LHCN-M2 (cell line): ENCODE measurements at places on chromosomes 4 and X.
A peak's percentile ranks its signal among the peaks of the same experiment; 100 is the strongest.

DNA sequence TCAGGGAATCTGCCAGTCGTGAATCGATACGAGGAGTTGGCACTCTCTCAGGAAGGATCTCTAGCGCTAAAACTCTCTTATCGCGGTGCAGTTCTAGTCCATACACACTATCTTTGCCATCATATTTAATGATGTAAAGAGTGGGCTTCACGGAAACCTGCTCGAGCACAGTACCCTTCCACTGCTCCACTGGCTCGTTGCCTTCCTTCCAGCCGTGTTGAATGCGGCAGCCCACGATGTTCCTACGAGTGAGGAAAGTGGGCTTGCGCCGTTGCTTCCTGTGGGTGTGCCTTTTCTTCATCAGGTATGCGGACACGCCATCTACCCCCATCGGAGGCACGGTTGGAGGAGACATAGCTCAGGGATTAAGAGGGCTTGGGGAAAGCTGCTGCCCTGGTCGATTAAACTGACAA, 661 bp downstream of the SPIN4 start:
- peak; percentile 17 for DNase-seq

DNA sequence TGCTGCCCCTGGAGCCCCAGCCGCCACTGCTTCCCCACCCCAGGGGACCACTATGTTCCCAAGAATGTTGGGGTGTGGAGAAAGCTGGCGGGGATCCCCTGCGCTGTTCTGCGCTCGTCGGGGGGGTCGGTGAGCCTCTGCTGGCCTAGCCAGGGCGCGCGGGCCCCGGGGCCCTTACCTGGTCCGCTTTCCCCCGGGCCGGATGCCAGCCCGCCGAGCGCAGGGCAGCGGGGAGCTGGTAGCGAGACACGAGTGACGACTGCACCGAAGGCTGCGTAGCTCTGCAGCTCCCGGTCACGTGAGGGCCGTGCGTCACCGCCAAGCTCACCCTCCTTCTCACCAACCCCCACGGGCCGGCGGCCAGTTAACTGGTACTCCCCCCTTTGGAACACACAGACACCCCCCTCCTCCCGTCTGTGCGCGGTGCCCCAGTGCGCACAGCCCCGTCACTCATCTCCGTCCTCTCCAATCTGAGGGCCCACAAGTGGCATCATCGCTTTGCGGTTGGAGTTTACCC, at the start of gene BEX1:
Gene BEX1, minus strand, starts transcription at position 254 of the 517 bp plus-strand sequence. CDS start 897 bp downstream, outside the sequence.
- peak; percentile 27 for DNase-seq

DNA sequence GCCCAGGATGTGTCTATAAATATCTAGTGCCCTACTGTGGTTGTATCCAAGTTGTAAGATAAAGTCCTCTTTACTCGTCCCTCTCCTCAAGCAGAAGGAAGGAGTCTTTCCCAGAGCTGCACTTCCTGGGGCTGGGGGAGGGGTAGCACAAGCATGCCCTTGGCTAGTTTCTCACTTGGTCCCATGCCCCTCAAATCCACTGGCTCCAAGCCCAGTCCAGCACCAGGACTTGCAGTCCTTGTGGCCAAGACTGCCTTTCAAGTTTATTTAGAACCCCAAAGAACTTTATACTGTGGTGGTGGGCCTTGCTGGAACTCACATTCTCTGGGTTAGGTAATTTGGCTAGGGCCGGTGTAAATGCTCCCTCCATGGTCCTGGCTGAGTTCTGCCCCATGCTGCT, 43.2 kb upstream of the SLC10A4 start:
- DNase-seq: no peak

DNA sequence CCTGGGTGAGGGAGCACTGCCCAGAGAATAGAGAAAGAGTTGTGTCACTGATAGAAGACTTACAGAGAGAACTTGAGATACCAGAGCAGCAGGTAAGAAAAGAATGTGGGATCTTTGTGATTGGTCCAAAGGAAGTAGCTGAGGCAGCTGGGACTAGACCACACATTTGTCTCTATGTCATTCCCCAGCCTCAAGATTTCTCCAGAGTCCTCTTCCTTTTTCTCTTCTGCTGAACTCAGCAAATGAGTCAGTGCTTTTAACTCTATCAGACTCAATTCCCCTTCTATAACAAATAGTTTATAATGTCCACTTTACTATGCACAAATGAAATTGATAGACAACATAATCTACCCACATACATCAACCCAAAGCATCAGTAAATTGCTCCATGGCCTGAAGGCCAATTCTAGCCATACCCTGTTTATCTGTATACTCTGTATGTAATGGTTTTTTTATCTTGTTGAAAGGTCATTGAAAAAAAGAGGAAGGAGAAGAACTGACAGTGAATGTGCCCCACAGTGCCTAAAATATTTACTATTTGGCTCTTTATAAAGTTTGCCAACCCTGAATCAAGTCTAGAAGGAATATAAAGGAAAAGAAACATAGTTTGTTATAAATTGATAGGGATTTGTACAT, 38.2 kb downstream of the ETDC start:
- no peak for DNase-seq

GRCh38 chr4:110005461-110006056, 92.9 kb downstream of the EGF start:
- DNase-seq: peak; percentile 64

- no peak for DNase-seq
These were observed 123.0 kb downstream of the ENPP6 start for GRCh38 chr4:184094532-184095159.

GRCh38 chr4:83269256-83269655, 15.3 kb downstream of the COQ2 start:
- no peak for DNase-seq

GRCh38 chr4:38759113-38759789, 23.5 kb downstream of the TLR10 start:
- peak; percentile 51 for DNase-seq

- DNase-seq: no peak
These were observed 48.9 kb downstream of the ING2 start for GRCh38 chr4:183553601-183554345.

GRCh38 chrX:148984238-148984637, 483.8 kb downstream of the AFF2 start:
- no peak for DNase-seq

DNA sequence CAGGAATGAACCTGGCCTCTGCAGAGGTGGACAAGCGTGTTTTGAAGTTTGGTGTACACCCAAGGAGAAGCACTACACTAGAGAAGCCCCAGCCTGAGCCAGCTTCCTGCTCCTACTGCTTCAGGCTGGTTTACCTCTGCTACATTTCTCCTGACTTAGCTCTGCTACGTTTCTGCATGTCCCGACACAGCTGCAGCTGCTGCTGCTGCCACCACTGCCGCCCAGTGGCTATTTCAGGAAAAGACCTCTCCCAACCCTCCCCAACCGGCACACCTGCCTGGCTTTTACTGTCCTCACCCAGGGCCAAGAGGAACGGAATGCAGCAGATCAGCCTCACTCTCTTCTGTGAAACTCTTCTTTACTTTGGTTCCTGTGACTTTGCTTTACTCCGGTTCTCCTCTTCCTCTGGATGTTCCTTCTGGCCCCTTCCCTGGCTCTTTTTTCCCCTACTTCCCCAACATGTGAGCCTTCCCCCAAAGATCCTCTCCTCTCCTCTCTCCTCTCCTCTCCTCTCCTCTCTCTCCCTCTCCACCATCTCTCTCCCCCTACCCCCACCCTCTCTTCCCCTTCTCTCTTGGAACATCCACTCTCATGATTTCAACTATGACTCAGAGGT, 3.1 kb upstream of the P2RY4 start:
- peak; percentile 5 for DNase-seq

GRCh38 chr4:121307445-121308327, 73.1 kb downstream of the QRFPR start:
- DNase-seq: peak; percentile 34

DNA sequence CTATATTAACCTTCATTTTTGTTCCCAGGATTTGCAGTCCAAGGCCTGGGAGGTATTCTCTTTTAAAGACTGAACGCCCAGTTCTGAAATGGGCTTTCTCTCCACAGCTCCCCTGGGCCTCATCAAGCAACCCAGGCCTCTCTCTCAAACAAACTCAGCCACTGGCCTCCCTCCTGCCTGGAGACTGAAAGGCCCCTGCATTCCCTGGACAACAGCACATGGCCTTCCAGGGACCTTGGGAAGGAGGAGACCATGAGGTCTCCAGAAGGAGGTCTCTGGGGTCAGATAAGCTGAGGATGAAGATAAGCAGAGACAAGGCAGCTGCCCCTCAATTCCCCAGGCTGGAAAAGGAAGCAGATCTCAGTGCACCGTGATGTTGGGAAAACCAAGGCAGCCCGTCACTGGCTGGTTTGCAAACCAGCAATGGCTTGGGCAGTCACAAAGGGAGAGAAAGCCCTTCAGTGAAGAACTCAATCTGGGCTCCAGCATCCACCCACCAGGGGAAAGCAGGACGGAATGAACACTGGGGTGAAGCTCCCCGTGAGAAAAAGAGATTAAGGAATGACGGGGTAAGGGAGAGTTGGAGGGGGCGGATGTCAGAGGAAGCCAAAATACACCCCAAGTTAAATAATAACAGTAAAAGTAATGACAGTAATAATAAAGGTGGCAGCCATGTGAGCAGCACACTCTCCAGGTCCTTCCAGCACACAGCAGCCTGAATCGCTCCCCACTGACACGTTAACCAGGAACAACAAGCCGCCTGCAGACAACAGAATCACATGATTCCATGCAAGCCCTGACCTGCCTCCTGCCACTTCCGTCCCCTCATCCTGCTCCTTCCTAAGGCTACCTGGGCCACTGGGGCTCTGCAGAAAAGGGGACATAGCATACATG, 22.3 kb downstream of the AMOT start:
- DNase-seq: no peak

DNA sequence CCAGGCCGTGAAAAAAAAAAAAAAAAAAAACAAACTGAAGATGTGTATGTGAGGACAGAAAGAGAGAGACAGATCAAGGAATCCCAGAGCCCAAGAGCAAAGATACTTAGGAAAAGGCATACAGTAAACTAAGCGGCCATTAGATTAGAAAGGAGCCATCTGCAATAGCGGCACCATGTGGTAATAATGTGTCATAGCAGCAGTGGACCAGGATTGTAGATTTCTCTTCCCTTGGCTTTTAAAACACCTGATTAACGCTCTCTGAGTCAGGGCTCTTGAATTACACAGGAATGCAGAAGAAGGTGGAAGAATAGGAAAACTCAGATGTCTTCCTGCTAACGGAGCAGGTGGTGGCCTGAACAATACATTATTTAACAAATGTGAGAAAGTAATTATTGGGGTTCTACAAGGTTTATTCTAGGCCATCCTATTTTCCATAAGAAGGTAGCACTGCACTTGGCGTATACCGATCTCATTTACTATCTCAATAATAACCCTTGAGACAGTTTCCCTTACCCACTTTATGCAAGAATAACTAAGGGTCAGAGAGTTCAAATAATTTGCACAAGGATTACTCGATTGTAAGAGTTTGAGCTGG, 182.7 kb downstream of the KCNIP4 start:
- peak; percentile 49 for DNase-seq

GRCh38 chr4:37439809-37440474, 195.4 kb downstream of the NWD2 start:
- DNase-seq: no peak

DNA sequence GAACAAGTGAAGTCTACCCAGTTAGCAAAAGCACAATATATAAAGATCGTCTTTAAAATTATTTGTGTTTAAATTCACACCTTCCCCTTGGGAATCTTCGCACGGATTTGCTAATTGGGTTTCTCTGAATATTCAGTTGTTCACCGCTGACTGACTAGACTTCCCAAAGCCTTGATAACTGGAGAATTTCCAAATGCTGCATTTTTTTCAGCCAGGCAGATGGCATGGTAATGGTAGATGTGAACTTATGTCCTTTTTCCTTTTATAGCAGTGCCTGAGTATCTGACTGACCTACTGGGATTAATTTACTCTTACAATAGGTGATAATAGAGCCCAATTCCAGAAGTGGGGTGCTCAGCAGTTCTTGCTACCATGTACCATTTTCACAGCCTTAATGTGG, 548.1 kb downstream of the PACRGL start:
- no peak for DNase-seq

DNA sequence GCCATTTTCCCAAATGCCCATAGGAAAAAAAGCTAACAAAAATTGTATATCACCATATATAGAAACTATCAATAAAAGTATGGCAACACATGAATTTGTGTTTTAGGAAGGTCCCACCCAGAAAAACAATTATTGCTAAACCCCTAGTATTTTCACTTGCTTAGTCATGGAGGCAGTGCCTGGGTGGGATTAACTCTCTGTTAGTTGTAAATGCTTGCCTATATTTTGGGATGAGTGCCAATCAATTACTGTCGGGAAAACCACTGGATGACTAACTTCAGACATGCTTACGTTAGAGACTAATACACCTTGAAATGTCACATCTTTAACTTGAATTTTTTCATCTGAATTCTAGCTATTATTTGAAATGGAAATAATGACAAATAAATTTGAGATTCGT, 33.9 kb downstream of the TMPRSS11A start:
- DNase-seq: peak; percentile 35

GRCh38 chrX:139058831-139059495, 347.4 kb upstream of the FGF13 start:
- peak; percentile 76 for DNase-seq

DNA sequence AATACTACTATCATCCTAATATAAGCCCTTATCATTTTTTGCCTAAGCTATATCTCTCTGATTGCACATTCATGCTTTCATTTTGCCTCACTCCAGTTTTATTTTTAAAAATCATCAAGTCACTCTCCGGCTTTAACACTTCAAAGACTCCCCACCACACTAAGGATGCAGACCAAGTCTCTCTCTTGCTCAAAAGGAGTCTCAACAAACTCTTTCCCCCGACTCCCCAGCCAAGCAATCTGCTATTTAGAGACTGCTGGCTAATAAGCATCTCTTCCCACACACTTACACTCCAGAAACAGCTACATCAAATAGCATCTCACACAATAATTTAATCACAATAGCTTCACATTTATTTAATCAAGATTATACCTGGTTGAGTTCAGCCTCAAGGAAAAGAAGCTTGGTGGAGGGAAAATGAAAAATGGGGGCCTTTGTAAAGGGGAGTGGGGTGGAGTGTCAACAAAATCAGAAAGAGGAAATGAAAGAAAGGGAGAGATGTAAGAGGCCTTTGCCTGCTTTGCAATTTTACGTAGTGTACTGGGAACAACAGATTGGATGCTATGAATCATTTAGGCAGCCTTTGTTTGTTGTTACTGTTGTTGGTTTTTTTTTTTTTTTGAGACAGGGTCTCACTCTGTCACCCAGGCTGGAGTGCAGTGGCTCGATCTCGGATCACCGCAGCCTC, 104.1 kb upstream of the MCF2 start:
- DNase-seq: no peak

- DNase-seq: peak; percentile 26
These were observed 45.5 kb downstream of the FAM9B start for GRCh38 chrX:8988446-8988845.

DNA sequence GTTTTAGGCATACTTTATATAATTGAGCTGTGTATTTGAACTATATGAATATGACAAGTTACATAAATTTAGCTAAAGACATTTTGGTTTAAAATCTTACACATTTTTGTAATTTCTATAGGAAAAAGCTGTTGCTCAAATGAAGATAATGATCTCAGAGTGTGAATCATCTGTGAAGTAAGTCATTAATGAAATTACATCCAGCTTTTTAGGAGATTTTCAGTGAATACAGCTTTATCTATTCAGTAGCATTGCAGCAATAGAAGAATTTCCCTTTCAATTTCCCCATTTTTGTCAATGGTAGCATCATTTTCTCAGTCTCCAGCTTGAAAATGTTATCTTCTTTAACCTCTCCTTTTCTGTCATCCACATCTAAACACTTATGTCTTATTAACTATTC, 59.5 kb downstream of the CEP135 start:
- no peak for DNase-seq

GRCh38 chr4:71607780-71608677, 175.8 kb downstream of the GC start:
- peak; percentile 36 for DNase-seq

GRCh38 chrX:3129256-3129655, 88.0 kb downstream of the ARSF start:
- DNase-seq: peak; percentile 11
